ENCODE measurements at places on chromosomes 7 and 10. TPM values are rescaled to one million over a fixed set of nuclear protein-coding genes. Genes with fewer than 3 reads are reported as not detected.

Gene DGKB
- total RNA-seq, result 2.2 TPM

Gene CNPY1
- total RNA-seq, result not detected

Gene CALHM1
- total RNA-seq, result 0.06 TPM

GRCh38 chr7:151796871-151797537 is 79.9 kb downstream of the PRKAG2 start:
- no peaks in the 10 kb centered on the region for H3K36me3 ChIP-seq
- H3K27ac ChIP-seq, result no peak overlapping the region
- no peak for DNase-seq
- peaks cover 16% of the 10 kb centered on the region for H3K4me1 ChIP-seq
- no peaks in the 10 kb centered on the region for H3K27me3 ChIP-seq
- H3K4me3 ChIP-seq, result no peak overlapping the region

DNA sequence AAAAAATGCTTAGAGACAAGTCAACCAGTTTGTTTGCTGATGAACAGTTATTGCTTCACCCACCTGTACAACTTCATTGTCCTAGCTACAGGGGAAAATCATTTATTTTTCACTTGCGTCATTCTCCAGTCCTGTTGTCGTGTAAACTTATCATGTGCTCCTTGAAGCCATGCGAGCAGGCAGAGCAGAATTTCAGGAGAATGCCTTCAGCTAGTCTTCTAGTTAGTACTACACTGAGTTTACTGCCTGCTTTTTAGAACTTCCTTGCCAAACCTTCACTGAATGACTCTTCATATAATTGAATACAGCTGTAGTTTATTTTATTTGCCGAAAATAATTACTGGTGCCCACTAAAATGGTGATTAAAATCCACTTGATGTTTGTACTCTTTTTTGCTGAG is 15.6 kb downstream of the RPA3 start:
- no peaks in the 10 kb centered on the region for H3K27me3 ChIP-seq
- H3K36me3 ChIP-seq, result no peaks in the 10 kb centered on the region
- peaks cover 5% of the 10 kb centered on the region for H3K4me1 ChIP-seq
- DNase-seq, result no peak
- no peak overlapping the region for H3K27ac ChIP-seq

Data from neural progenitor cell (in vitro differentiated cells).